ENCODE measurements at places on chromosomes 12 and 14.

GRCh38 chr14:61357123-61357522 lies 35.7 kb downstream of the PRKCH start:
- no peak for DNase-seq

GRCh38 chr12:42921741-42922504 lies 332.4 kb upstream of the PRICKLE1 start:
- no peak for DNase-seq

GRCh38 chr12:90280033-90280432 lies 571.4 kb upstream of the ATP2B1 start:
- DNase-seq = no peak

DNA sequence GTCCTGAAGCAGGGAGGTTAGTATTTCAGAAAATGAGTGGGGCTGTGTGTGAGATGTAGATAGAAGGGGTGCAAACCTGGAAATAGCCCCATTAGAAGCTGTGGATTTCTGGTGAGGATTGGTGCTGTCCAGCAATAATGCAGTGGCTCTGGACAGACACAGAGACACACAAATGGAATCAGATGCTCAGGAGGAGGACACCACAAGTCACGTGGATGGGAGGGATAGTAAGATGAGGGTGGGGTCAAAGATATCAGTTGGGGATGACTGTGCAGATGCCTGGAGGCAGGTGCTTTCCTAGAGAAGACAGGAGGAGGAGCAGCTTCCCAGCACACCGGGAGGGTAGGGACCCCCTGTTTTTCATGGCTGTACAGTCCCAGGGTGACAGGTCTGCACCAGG lies 136.5 kb downstream of the PLXNC1 start:
- no peak for DNase-seq

GRCh38 chr12:49019120-49019430 lies 499 bp upstream of the PRKAG1 start:
- DNase-seq = peak; percentile 63

DNA sequence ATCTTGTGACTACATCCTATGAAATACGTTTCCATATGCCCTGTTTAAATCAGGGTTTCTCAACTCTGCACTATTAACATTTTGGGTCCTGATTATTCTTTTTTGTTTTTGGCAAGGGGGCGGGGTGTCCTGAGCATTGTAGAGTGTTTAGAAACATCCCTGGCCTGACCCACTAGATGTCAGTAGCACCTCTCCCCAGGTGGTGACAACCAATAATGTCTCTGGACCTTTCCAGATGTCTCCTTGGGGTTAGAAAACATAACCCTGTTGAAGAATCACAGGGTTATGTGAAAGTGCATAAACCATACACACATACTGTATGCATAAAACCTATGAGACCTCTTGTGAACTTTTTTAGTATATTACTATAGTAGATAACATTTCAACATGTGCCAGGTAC lies 1.4 kb downstream of the ACAD10 start:
- DNase-seq = no peak

DNA sequence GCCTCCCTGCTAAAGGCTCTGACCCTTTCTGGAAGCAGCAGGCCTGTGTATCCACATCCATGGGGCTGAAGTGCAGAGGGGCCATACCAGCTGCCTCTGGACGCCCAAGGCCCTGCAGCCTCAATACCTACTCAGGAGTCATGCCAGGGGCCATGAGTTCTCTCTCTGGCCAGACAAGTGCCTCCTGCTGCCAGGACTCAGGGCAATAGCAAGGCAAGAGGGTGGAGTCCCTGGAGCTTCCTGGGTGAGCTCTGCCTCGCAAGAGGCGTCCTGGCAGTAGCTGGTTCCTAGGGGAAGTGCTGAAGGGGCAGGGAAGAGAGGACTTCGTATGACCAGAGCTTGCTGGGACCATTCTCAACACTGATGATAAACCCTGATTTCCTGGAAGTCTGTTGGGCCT lies 10.9 kb upstream of the ENDOU start:
- no peak for DNase-seq

- DNase-seq = no peak
These were observed 203.4 kb downstream of the TTC7B start for GRCh38 chr14:90612801-90613200.

- DNase-seq = no peak
These were observed 120.8 kb downstream of the CHST11 start for GRCh38 chr12:104577581-104577981.

- DNase-seq = no peak
These were observed 87.2 kb downstream of the PPM1H start for GRCh38 chr12:62847709-62848108.

DNA sequence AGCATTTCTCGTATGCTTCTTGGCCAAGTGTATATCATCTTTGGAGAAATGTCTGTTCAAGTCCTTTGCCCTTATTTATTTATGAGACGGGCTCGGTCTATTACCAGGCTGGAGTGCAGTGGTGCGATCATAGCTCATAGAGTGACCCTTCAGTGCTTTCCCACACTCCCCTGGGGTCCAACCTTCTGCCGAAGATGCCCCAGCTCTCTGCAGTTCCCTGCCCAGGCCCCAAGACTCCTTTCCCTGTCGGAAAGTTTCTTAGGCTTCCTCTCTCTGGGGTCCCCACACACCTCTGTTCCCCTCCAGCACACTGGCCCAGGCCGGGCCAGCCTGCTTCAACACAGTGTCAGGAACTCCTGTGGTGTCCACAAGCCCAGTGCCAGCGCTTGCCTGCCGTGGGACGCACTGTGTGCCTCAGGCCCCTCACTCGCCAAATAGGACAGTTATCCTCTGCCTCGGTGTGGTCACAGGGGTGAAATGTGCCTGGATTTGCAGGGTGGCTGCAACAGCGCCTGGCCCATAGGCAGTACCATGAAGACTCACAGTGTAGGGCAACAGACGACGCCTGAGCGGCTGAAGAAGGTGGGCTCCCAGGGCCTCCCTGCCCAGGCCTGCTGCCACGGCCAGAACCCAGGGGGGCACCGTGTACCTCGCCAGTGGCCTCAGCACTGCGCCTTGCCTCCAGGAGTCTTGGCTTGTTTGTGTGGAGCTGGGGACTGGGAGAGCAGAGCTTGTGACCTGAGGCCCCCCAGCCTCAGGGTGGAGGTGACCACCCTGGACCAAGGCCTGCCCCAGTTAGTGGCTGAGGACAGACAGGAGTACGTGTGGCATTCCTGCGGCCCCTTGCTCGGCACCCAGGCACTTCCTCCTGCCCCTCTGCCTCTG lies 4.9 kb upstream of the ASPG start:
- DNase-seq = no peak

DNA sequence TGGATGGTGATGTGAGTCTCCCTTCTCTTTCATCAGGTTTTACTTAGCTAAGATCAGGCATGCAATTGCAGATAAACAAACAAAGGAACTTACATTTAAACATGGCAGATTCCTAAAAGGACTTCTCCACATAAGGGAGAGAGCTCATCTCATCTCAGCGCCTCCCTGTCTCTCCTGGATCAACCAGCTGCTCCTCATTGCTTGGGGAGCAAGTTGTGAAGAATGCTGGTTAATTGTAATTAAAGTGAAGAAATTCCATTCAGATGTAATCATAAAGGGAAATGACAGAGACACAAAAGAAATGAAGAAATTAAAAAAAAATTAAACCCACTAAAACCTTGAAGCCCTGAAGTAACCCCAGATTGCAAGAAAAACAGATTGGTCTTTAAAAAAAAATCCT lies 104.4 kb upstream of the DIO2 start:
- DNase-seq = no peak

DNA sequence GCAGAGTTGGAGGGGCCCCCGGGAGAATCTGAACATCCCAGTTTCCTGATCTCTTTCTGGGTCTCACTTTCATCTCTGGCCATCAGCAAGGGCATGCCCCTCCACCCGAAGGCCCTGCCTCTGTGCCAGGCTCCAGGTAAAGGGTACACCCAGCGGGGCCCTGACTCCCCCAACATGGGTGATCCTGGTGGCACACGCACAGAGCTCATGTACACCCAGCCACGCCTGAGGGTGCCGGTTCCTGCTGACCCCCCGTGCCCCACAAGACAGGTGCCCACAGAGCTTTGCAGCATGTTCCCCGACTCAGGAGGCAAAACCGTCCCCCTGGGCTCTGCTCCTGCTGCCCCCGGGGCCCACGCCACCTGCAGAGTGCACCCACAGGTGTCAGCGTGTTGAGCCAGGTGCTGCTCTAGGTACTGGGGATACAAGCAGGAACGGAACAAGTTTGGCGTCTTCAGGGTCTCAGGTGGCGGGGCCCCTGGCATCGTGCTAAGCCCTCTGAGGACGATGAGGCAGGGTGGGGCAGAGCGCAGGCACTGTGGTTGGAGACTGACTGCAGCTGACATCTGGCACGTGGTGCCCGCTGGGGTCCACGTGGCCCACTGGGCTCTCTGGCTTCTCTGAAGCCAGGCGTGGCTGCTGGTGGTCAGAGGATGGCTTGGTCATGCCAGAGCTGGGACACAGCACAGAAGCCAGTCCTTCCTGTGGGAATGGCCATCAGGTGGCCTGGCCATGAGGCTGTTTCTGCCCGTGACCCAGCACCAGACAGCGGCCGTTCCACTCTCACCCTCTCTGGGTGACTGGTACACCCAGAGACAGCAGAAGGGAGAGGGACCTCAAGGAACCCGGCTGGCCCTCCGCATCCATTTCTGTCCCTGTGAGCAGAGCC lies 13.8 kb downstream of the BAG5 start:
- DNase-seq = no peak

DNA sequence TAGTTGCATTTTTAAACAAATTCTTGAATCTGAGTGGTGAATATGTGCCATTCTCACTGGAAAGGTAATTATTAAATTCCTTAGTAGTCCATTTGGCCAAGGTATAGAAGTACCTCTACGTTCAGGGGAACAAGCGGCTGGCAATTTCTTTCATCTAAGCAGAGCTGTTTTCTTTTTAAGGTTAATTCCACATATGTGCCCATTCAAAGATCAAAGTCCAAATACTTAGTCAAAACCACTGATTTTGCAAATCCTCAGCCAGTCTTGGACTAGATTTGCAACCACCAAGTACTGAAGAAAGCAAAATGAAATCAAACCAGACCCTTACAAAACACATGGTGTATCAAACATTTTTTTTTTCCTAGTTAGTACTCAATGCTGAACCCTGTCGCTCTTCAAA lies 68.7 kb upstream of the JDP2 start:
- DNase-seq = no peak

GRCh38 chr14:99915305-99916090 lies 122.3 kb downstream of the EML1 start:
- no peak for DNase-seq

DNA sequence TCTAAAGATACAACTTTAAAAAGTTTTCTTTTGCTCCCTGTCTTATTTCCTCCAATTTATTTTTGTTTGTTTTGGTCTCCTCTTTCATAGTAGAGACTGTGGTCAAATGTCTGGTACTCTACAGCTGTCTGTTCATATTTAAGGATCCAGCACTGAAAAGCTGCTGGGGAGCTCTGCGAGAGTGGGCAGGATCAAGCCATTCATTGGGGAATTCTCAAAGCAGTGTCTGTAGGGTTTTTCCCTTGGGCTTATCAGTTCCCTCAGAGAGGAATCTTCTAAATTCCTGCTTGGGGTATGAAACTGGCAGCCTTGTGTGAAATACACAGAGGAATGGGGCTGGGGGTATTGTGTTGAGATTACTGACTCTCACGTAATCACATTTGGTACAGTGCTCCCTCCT lies 52.3 kb downstream of the FNTB start:
- no peak for DNase-seq

DNA sequence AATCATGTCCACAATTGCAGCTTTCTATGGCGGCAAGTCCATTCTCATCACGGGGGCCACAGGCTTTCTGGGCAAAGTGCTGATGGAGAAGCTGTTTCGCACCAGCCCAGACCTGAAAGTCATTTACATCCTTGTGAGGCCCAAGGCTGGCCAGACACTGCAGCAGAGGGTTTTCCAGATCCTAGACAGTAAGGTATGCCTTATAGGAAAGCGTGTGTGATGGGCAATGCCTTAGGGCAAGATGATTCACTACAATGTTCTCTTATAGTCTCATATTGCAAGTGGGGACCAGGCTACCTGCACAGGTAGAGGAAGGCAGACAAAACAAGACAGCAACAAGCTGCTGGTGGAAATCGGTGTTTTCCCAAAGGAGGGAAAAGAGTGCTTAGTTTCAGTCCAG lies 110.5 kb downstream of the ERGIC2 start:
- DNase-seq = no peak

- no peak for DNase-seq
These were observed 73.7 kb downstream of the TBK1 start for GRCh38 chr12:64525461-64526160.

DNA sequence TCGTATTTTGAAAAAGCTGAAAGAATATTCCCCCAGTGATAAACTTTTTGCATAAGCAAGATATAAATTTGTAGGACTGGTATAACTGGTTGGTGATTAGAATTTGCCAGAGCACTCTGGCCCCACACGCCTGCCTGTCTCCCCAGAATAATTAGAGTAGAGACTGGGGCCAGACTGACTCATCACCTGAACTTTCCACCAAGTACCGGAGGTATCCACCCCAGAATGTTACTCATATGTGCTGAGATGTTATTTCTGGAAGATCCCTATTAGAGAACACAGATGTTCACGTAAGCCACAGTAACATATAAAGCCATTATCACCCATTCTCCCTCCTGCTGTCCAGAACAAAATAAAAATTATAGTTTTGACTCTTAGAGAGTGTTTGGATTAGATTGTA lies 49.5 kb upstream of the PIWIL1 start:
- no peak for DNase-seq

DNA sequence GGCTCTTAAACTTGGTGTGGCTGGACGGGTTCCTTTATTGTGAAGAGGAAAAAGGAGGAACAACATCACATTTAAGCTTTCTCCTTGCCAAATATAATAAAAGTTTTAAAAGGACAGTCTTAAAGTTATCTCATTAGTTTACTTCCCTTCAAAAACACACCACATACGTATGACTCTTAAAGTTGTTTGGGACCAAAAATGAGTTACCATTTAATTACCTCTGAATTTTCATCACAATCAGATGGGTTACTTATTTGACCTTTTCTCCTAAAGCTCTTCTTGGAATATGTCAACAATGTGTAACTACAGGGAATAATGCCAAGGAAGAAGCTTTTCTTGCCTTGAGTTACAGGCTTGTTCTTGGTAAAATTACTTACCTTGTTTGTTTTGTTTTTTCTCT lies 16.4 kb downstream of the RAB21 start:
- no peak for DNase-seq

DNA sequence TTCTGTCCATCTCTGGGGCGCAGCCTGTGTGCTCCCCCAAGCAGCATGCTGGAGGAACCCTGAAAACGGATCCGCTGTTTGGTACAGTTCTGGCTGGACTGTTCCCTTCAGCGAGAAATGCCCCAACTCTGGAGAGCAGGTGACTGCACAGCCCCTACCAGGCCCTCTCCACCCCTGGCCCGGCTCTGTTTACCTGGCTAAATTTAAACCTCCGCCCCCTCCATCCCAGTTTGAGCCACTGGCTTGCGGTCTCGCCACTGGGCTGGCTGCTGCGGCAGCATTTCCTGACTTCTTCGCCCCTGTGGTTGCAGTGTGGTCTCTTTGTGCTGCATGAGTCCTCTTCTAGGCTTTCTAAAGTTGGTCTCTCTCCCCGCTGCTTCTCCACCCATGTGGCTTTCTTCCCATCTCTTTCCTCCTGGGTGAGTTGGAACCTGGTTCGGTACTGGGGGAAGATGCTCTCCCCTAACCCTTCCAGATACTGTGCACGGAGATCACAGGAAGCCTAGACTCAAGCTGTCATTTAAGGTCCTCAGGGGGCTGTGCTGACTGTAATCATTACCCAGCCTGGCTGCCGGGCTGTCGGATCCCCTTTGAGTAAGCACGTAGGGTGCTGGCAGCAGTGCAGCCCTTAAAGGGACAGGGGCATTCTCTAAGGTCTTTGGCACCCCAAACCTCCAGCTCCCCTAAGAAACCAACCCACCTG lies 60.6 kb downstream of the FBXL14 start:
- peak; percentile 42 for DNase-seq

Measured in AML-193 (cell line).